ENCODE measurements at places on chromosomes 7 and 10. TPM values are rescaled to one million over a fixed set of nuclear protein-coding genes. Genes with fewer than 3 reads are reported as not detected.

Gene KAZALD1
- polyA plus RNA-seq, result 43.8 TPM

Gene TMEM26
- polyA plus RNA-seq, result 14.8 TPM

Gene EZH2
- 21.4 TPM for polyA plus RNA-seq

Gene LIMK1
- polyA plus RNA-seq, result 12.1 TPM

Gene AKR1C1
- 14.3 TPM for polyA plus RNA-seq

Gene PRSS1
- not detected for polyA plus RNA-seq

Gene OR2A42
- polyA plus RNA-seq, result 0.19 TPM

Gene TRPV6
- polyA plus RNA-seq, result 0.16 TPM

Gene RAB19
- polyA plus RNA-seq, result not detected

Gene TRIM73
- polyA plus RNA-seq, result 2.8 TPM

Gene UNCX
- polyA plus RNA-seq, result not detected

Gene AGBL3
- 2.3 TPM for polyA plus RNA-seq

Gene TIMM23
- 58.1 TPM for polyA plus RNA-seq

Data from muscle of back (tissue), 13 donors.